ENCODE measurements at places on chromosomes 7 and 10.

DNA sequence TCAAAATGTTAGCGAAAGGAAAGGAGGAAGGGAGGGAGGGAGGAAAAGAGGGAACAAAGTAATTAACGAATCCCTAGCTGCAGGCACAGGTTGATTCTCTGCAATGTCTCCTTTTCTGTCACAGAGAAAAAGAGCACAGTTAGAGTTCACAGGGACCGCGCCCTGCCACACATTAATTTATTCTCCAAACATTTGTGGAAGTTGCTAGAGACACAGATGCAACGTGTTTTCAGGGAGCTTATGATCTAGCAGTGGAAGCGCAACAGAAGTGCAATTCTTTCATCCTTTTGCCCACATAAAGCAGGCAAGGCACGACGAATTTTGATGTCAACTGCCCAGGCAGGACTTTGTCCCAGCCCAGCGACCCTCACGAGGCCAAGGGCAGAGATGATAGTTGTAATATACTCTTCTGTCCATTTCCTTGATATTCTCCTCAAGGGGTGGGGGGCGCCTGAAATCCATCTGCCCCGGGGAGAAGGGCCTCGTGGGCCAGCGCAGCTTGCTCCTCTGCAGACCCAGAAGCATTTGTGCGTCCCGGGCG lies 101.7 kb upstream of the ZNF438 start:
- no peak for DNase-seq

DNA sequence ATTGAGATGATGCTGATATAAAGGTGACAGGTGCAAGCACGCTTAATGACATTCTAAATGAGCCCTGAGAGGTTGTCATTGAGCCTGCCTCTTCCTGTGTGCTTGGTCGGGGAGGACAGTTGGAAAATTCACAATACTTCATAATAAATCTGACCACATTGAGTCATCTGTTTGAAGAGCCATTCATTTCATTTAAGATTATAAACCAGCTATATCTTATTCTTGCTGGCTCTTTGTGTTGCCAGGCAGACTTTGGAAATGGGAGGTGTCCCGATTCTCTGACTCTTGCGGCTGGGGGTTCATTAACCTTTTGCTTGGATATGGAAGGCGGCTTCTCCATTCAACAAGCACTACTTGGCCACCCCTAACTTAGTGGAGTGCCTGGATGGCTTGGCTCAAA lies 198.2 kb downstream of the FANK1 start:
- no peak for DNase-seq

DNA sequence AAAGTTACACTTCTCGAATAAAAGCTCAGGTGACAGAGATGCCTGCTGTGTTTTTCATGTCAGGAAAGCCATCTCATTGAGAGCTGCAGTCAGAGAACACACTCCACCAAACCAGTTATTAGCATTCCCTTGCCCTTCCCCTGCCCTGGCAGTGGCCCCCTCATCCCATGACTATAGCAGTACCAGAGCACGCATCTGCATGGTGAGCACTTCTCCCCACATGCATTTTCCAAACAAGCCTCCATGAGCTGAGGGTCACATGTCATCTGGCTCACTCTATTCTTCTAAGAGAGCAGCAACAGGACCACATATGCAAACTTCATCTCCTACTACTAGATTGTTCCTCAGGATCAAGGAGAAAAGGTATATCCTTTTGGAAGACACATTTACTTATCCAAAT lies 42.4 kb upstream of the FGL2 start:
- no peak for DNase-seq

GRCh38 chr7:146387140-146387539 lies 270.5 kb downstream of the CNTNAP2 start:
- no peak for DNase-seq

DNA sequence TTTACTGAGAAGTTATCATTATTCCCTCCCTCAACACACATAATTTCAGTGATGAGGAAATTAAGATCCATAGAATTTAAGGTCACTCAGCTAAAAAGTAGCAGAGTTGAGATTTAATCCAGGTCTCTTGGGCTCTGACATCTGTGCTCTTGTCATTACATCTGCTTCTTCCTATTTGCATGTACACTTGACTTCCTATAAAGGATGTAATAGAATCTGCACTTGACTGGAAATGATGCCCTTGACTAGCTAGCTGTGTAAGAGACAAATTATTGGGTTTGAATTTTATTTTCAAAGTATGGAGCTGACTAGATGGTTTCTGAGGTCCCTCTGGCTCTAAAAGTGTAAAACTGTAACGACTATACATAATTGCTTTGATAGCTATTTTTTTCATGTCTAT lies 59.5 kb downstream of the AGK start:
- DNase-seq, result no peak

GRCh38 chr10:96768136-96768535 lies 47.8 kb upstream of the PIK3AP1 start:
- DNase-seq, result no peak

- no peak for DNase-seq
These were observed 115.7 kb upstream of the RET start for GRCh38 chr10:42960991-42961795.

- DNase-seq, result no peak
These were observed 350.0 kb downstream of the CRPPA start for GRCh38 chr7:16071246-16071857.

DNA sequence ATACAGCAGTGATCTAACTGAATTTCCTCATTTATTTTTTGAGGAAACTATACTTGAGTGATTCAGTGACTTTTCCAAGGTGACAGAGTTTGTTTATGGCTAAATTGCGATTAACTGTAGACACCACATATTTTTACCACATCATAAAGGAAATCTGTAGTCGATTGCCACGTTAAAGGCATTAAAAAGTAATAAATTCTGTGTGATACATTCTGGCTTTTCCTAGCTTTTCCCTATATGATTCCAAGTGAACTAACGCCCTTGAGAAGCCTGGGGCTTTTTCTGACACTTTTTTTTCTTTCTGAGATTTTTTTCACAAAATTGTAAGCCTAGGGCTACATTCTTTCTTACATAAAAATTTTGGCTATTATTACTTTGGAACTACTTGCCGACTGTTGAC lies 266.9 kb downstream of the BICC1 start:
- DNase-seq, result no peak

DNA sequence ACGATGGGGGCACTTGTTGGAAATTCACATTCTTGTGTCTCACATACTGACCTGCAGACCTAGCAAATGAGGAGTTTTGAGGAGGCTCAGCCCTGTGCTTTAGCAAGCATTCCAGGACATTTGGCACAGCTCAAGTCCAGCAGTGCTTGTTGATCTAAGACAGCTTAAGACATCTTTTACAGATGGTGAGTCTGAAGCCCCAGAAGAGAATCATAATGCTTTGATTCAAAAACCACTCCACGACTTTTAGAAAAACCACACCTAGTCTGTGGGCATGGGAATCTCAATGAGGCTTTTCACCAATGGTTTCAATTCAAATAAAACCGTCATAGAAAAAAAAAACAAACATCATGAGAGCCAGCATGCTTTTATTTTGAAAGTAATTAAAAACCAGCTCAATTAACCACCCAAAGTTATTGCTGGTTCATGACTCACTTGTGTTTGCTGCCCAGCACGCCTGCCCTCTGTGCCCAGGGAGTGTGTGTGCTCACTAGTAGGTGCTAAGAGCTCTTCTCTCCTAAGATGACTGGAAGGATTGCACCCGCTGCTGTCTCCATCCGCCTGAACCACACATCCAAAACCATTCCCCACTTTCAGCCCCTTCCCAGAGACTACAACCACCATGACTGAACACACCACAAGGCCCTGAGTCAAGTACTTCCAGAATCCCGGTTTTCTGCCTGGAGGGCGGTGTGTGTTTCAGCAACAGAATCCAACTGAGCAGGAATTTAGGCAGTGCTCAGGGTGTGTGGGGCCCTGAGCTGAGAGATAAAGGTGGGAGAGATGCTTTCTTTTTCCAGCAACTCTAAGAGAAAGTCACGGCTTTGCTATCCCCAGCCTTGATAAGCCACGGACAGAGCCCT lies 130.2 kb upstream of the ADAM12 start:
- no peak for DNase-seq

- DNase-seq, result peak; percentile 29
These were observed 755 bp downstream of the FAM171A1 start for GRCh38 chr10:15370212-15370855.

GRCh38 chr10:1600861-1601260 lies 136.5 kb downstream of the ADARB2 start:
- no peak for DNase-seq

DNA sequence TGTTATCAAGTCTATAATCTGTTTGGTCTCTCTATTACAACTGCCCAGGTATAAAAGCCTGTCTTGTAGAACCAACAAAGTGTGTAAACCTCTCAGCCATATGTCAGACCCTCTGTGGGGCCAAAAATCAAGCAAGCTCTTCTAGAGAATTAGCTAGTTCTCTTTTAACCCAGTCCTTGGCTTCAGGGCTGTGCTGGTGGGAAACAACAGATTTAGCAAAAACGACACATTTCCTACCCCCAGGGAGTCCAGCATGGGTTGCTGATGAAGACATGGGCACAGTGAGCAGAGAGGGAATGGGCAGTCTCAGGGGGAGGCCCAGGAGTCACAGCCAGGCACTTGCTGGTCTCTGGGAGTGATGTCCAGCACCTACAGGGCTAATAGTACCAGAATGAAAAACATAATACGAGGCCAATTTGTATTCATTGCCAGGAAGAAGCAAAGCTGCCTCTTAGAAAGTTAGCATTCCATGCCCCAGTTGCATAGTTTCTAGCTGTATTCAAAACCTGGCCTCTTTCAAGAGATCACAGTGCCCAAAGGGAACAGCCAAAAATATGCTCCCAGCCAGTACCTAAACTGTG lies 80.1 kb downstream of the FRMD4A start:
- DNase-seq, result no peak

DNA sequence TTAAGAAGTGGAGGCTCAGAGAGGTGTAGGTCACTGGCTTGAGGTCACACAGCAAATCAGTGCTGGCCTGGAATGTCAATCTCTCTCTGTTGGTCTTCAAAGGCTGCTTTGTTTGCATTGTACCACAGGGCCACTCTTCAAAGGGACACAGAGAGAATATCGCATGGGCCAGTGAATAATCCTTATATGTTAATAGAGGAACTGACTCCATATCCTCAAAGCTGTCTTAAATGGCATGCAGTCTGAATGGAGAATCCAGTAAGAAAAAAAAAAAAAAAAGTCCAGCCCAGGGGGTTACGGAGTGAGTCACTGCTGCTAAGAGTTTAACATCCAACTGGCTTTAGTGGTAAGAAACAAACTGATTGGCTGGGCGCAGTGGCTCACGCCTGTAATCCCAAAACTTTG lies 54.1 kb downstream of the NRAP start:
- no peak for DNase-seq

DNA sequence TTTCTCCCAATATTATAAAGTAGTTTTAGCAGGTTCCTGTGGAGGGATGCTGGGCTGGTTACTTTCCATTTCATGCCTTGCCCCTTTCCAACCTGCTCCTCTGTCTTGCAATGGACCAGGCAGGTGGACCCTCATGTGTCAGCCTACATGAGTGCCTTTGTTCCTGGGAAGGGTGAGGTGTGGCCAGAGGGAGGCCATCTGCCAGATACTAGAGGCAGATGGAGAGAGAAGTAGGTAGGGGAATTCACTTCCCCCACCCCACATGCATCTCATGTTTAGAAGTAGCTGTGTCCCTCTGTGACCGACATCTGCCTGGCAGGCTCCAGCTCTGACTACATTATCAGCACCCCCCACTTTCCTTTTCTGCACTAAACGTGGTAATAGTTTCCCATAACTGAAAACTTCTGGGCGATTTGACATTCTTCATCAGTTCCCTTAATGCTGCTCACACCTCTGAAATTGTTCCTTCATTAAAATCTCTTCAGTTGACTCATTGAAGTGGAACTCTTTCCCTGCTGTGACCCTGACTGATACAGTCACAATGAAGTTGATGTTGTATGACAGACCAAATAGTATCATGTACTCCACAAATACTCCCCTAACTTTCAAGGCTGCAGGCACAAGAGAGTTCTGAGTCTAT lies 396.3 kb upstream of the FZD8 start:
- DNase-seq, result no peak

DNA sequence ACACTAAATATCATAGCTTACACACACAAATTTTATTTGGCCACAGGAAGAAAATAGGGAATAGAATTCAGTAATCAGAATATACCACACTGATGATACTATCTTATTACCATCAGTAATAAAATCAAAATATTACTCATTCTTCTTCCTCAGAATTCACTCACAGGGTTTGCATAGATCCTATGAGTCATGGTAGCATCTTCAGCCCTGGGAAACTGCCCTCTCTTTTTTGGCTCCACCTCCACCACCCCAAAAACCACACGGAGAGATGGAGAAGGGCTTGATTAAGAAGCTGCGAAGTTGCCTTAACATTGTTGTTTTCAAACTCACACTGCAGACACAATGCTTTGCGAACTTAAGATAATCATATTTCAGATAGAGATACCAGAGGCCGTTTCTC lies 154.1 kb upstream of the AHR start:
- peak; percentile 80 for DNase-seq

GRCh38 chr10:124923684-124924083 lies 18.2 kb upstream of the ZRANB1 start:
- no peak for DNase-seq

DNA sequence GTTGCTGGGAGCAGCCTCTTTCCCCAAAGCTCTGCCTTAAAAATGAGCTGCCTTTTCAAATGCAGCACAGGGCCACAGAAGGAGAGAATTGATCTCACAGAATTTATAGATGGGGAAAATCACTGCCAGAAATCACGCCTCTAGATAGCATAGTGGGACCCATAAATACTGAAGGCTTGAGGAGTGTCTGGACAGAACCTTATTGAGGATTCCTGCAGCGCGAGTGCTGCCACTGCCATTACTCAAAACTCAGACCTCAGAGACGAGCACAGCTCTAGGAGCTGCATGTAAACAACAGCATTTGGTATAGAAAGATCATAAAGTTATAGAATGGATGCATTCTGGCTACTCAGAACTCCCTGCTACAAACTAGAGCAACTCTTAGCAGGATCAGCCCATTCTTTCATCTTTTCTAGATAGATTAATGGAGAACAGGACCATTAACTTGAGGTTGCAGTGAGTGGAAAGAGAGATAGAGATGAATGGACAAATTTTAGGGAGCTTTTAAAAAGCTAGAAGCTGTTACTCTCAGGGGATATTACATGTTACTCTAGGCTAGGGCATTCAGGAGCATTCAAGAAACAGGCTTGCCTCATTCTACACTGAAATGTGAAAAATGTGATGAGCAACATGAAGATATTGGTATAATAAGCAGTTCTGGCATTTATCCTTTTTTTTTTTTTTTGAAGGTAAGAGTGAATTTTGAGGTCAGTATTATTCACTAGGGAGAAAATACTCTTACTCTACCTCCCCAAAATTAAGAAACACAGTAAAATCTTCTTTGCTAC lies 267.2 kb upstream of the SLC26A5 start:
- DNase-seq, result no peak

GRCh38 chr7:150311711-150312110 lies 11.4 kb upstream of the LRRC61 start:
- no peak for DNase-seq

GRCh38 chr7:121041516-121042148 lies 53.1 kb downstream of the CPED1 start:
- DNase-seq, result no peak

- DNase-seq, result no peak
These were observed 76.8 kb downstream of the LANCL2 start for GRCh38 chr7:55441774-55442522.

- no peak for DNase-seq
These were observed 38.4 kb upstream of the PSAP start for GRCh38 chr10:71889388-71889987.
